Activated CD8-positive, alpha-beta memory T cell treated with anti-CD3 and anti-CD28 coated beads, Interleukin-2, amount 50 U/mL, for 4 hours (primary cell): ENCODE measurements at places on chromosomes 7 and 10.
A peak's percentile ranks its signal among the peaks of the same experiment; 100 is the strongest.

GRCh38 chr10:51663086-51663485 is 36.3 kb downstream of the CSTF2T start:
- no peak for DNase-seq

GRCh38 chr7:5435291-5436002 is 11.8 kb upstream of the TNRC18 start:
- DNase-seq = no peak

- DNase-seq = no peak
These were observed 280.5 kb downstream of the SFMBT2 start for GRCh38 chr10:7130191-7130911.

DNA sequence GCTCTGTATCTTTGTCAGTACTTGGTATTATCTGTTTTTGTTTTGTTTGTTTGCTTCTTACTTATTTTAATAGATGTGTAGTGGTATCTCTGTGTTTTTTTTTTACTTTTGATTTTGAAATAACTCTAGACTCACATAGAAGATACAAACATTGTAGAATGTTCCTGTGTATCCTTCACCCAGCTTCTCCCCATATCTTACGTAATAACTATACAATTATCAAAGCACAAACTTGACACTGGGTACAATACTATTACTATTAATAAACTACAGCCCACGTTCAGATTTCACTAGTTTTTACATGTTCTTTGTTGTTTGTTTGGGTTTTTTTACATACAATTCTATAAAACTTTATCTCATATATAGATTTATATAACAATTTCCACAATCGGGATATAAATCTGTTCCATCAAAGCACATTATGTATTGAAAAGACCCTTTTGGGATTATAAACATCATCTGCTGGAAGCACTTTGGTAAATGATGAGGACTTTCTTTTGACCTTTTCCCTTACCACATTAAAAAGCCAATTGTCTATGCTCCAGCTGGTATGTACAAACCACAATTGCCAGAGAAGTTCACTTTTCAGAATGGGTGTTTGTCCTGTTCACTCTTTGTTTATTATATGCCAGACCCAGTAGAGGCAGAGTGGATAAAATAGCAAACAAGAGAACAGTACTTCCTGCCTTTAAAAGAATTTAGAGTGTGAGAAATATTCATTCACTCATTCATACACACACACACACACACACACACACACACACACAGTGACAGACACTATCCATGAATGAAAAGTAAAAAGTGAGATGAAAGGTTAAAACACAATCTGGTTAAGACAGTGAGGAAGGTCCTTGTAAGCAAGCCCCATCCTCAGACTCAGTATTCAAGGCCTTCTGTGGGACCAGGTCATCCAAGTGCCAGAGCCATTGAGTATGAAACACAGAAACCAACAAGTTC is 113.0 kb downstream of the SGMS1 start:
- DNase-seq = no peak

GRCh38 chr7:18276380-18276779 is 219.2 kb upstream of the HDAC9 start:
- no peak for DNase-seq

DNA sequence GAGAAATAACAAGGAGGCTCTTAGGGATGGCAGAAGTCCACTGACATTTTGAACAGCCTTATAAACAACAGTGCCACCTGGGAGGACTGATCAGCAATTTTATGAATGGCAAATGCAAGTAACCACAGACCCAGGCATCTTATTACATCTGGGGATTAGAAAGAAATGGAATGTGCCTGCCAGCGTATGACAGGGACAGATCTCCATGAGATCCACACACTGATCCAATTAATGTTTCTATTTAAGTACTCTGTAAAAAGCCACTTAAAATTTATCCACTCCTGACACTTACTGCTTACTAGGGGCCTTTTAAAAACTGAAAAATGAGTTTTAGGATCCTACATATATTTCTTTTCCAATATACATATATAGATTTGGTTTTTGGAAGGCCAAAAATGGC is 28.6 kb downstream of the PARD3 start:
- no peak for DNase-seq

DNA sequence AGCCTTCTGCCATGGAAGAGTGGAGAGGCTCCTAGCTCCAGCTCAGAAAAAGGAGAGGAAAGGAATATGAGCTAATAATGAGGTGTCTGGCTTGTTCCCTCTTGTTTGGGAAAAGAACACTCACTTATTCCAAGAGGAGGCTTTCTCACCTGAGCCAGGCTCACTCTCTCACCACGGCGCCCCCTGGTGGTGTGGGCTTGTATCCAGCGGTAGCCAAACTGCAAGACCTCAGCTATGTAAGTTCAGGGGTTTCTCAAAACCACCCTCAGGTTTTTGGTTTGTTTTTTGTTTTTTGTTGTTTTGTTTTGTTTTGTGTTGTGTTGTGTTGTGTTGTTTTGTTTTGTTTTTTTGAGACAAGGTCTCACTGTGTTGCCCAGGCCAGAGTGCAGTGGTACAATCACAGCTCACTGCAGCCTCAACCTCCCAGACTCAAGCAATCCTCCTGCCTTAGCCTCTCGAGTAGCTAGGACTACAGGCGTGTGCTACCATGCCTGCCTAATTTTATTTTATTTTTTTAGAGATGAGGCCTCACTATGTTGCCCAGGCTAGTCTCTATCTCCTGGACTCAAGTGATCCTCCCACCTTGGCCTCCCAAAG is 124.0 kb downstream of the TMEM130 start:
- DNase-seq = peak; percentile 72

DNA sequence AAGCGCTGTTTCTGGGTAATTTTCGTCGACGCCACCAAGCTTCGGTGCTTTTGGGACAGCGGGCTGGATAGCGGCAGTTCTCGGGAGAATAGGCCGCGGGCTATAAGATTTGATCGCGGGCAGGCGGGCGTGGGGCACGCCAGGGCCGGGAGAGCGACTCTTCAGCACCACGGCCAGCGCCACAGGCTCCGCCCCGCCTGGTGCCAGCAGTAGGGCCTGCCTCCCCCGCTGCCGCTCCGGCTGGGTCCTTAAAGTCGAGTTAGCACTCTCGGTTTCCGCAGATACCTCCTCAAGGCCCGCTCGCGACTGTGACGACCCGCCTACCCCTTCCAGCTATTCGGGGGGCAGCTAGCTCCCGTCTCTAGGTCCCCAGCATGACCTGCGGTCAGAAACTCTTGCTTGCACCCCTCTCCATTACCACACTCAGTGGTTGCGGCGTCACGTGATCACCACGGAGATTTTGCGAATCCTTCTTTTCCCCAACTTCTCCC is 9.4 kb downstream of the NXPH1 start:
- peak; percentile 30 for DNase-seq
